ENCODE measurements at places on chromosomes 7 and 10.

DNA sequence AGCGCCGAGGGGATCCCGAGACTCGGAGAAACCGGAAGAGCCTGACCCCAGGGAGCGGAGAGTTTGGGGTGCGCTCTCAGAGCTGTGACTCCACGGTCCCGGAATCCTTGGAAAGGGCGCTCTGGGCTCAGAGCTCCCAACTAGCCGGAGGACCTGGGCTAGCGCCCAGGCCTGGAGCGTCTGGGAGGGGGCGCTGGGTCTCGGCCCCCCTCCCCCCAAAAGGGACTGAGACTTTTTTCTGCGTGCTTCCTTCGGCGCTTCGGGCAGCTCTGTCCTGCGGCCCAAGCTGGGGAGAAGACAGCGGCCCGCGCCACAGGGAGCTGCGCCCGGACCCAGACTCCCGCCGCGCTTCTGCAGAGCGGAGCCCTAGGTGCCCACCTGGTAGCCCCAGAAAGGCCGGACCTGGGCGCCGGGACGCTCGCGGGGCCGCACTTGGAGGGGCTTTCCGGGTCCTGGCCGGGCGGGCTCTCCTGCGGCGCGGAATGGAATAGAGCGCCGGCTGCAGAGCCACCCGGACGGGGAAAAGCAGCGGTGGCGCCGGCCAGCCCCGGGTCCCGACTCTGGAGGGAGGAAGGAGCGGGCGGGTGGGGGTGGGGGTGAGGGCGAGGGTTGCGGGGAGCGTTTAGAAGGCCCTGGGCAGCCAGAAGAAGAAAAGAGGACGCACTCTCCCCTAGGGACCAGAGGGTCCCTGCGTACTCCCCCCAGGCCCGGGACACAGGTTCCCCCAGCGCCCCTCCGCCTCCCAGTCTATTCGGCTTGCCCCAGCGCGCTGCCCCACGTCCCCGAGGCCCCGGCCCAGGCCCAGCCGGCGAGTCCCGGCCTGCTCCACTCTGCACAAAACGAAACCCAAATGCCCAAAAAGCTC, 4.7 kb downstream of the ZNF503 start:
- no peak for DNase-seq

DNA sequence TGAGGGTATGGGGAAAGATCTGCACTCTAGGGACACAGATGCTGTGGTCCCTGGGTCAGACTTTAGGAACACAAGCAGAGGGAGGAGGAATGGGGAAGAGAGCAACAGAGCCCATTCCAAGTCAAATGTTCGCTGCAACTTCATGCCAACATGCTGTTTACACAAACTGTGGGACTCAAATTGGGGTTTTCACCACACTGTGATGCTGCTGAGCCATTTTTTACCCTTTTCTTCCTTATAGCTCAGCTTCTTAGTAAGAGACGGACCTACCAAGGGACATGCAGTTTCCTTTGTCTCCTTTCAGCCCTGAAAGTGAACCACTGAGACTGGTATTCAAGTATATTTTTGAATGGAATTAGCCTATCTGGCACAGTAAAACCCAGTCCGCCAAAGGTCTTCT, 64.3 kb upstream of the AGK start:
- DNase-seq: no peak

DNA sequence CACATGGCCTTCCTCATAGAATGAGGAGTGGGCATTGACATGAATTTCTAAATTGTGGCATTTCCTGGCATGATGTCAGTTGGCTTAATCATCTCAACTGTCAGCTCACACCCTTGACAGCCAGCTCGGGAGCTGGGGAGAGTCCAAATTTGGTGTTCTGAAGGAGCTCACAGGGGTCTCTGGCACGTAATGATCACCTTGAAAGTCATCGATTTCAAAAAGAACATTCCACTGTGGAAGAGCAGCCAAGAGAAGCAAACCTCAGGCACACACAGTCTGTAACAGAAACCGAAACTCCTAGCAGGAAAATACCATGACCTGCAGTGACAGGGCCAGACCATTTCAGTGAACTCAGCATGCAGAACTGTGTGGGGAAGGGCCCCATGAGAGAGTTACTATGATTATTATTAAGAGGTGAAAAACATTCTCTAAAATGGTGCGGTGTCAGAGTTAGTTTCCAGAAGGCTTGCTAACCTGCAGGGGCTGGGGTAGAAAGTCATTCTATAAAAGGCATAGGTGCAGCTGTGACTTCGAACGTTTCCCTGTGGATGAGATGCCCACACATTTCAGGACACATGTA, 26.4 kb upstream of the KLF6 start:
- DNase-seq: no peak

DNA sequence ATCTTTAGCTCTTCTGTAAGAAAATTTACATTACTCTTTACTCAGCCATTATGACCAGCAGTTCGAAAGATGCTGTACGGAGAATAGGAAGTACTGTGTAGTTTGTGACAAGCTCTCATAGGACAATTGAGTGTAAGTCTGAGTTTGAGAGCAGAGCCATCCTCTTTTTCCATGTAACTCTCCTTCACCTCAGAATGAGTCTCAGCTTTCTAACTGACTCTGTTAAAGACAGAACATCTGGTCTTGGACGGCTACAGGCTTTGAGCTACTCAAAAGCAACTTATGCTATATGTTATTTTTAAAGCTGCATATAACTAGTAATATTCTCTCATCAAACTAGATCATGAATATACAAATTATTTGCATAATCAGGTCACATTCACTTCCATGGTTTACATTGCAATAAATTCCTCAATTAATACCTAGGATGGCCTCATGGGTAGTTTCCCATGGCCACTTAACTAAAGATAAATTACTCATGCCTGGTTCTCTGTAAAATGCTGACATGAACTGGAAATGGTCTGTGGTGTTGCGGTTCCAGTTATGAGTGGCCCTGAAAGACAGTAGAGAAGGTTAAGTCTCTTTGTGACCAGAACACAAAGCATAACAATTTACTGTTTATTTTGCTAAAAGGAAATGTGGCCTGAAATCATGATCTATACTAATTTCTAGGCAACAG, 358.7 kb downstream of the PHF14 start:
- DNase-seq: no peak

- no peak for DNase-seq
Measured at GRCh38 chr10:51427758-51428157, 271.6 kb downstream of the CSTF2T start.

DNA sequence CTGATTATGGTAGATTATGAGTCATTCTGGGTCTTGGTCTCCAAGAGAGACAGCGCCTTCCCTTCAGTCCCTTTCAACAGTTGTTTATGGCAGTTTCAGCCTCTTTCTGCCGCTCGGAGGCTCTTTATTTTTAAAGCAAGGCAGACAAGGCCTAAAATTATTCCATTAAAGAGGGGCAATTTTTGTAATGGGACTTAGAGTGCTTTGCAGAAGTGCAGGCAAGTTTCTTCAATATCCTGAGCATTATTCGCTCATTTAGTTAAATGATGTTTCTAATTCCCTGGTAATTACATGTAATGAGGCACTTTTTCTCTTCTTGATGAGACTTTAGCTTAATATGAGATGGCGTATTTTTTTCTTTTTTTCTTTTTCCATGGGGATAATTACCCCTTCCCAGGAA, 33.6 kb downstream of the BUB3 start:
- DNase-seq: no peak

DNA sequence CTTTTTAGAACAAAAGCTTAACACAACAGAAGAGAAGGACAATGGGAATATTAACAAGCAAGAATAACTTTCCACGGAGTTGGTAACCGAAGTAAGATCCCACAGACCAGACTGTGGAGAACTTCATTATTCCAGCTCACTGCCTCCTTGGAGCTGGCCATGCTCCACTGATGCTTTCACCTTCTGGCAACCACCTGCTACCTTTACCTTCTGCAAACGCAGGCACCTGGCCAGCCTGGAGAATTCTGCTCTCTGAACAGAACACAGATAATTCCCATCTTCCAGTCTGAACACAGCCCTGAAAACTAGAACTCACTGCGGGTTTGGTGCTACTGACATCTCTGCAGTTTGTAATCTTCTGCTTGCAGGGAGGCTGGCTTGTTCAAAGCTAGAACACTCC, 66.5 kb downstream of the JAZF1 start:
- no peak for DNase-seq

GRCh38 chr7:1076184-1077072, 11.5 kb upstream of the GPER1 start:
- no peak for DNase-seq

GRCh38 chr10:43849551-43849950, 200.9 kb upstream of the ZNF32 start:
- DNase-seq: no peak

DNA sequence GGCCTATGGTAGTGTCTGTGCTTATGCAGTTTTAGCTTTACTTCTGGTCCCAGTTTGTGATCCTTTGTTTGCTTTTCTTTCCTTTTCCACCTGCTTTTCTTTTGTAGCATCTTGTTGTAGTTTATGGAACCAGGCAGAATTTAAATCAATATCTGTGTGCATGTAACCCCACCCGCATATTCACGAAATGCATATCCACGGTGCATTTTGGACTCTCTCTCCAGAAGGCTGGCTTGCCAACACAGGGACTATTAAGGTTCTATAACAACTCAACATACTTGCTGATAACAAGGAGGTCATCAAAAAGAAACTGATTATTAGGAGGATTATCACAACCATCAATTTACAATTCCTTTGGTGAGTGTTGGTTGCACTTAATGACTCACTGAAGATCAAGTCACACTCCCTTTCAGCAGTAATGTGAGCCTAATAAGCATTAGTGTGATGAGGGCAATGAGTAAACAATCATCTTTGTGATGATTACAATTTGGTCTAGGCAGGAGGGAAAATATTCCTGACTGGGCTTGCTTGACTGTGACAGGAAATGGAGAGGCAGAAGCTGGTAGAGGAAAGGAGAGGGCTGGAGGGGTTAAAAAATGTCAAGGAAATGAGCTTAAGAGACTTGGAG, 378.6 kb downstream of the REEP3 start:
- DNase-seq: no peak

DNA sequence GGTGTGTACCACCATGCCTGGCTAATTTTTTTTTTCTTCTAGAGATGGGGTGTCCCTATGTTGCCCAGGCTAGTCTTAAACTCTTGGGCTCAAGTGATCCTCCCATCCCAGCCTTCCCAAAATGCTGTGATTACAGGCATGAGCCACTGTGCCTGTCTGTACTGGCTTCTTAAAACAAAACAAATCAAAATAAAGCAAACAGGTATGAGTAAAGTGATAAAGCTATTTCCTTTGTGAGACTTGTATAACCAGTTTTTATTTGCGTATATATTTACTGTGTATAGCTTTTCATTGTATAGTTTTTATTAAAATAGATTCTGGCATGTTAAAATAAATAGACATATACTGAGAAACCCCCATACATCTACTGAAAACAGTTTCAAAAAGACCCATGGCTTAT, 14.3 kb downstream of the LCOR start:
- no peak for DNase-seq

- DNase-seq: no peak
Measured at GRCh38 chr10:70355051-70356021, 27.1 kb downstream of the LRRC20 start.

GRCh38 chr10:8392216-8392615, 337.7 kb downstream of the GATA3 start:
- peak; percentile 8 for DNase-seq

DNA sequence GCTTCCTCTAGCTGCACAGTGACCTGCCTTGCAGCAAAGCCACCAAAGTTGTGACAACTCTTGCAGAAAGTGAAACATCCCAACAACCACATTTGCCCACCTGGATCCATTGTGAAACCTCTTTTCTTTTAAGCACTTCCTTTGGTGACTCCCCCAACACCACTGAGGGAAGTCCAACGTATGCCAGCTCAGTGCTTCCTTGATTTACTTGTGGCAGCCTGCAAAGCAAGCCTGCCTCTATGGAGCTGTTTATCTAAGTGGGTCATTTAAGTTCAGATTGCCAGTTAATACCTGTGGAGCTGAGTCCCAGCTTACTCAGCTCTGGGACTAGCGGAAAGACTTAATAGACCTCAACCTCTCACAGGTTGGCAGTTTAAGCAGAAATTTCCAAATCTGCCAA, 230.8 kb upstream of the GHITM start:
- no peak for DNase-seq

GRCh38 chr7:157682064-157682945, 345.5 kb downstream of the DNAJB6 start:
- DNase-seq: no peak

DNA sequence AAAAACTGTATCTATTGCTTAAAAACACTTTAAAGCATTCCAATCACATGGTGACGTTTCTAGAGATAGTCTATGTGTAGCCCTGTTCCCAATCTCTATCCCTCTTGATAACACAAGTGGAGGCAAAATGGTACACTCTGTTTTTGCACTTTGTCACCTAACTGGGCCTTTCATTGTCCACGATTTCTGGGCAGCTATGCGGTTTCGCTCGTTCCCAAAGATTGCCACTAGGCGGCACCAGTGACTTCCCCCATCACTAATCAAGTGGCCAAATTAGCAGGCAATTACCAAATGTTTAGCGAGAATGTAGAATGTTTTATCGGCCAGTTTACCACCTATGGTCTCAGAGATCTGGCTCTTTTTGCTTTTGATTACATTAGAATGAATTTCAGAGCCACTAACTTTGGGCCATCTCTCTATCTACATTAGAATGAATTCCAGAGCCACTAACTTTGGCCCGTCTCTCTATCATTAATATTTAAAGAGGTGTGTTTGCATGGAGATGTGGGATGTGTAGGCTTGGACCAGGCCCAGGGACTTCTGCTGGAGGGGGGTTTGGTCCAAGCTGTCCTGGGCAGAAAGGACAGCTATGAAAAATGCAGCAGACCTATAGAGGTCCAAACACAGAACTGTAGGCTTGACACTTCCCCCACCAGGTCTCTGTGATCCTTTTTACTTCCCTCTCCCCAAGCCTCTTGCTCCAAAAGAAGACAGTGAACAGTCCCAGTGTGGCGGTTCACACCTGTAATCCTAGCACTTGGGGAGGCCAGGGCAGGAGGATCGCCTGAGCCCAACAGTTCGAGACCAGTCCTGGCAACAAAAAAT, 90.1 kb downstream of the EPC1 start:
- DNase-seq: no peak

DNA sequence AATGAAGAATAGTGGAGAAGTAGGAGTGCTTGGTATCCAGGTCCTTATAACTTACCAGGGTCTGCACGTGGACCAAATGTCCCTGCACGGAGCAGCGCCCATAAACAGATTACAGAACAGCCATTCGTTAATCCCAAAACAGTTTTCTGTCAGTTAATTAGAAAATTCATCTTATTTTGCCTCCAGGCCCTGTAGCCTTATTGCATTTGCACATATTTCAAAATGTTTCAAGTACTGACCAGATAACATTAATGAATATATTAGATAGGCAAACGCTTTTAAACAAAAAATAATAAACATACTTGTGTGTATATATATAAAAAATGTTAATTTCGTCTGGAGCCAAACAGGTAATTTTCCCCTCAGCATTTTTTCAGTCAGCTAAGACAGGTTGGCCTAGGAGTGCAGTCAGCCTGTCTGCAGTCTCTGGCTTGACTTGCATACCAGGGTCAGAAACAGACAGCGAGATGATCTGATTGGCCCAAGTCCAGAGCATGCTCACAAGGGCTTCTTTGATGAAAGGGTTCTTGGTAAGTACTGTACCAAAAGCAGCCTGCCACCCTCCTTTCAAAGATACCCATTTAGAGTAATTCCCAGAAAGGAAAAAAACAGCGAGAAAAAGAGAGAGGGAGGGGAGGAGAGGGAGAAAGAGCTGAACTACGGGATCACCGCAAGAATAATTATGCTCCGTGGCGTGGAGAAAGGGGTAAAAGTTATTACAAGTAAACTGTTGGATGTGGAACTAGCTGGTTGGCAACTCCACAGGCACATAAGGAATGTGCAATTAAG, 194.4 kb upstream of the TCF7L2 start:
- DNase-seq: no peak
